Articular chondrocyte of knee joint (primary cell): ENCODE measurements at places on chromosomes 16 and 17. TPM values are rescaled to one million over a fixed set of nuclear protein-coding genes. Genes with fewer than 3 reads are reported as not detected.

The BFAR gene
- 98.4 and 122 TPM in 2 replicates for total RNA-seq

The SLFN14 gene
- not detected in 2 replicates for total RNA-seq

The MYBBP1A gene
- total RNA-seq = 36.4 and 48.7 TPM in 2 replicates

The PRKCB gene
- 0.11 and 0.52 TPM in 2 replicates for total RNA-seq

The CRHR1 gene
- total RNA-seq = not detected in 2 replicates

The NPIPB6 gene
- 0.65 TPM in 1 of 2 replicates, not detected in the other for total RNA-seq

The WNT9B gene
- total RNA-seq = 0.97 and 1.2 TPM in 2 replicates
